ENCODE measurements at places on chromosomes 11 and 22.

DNA sequence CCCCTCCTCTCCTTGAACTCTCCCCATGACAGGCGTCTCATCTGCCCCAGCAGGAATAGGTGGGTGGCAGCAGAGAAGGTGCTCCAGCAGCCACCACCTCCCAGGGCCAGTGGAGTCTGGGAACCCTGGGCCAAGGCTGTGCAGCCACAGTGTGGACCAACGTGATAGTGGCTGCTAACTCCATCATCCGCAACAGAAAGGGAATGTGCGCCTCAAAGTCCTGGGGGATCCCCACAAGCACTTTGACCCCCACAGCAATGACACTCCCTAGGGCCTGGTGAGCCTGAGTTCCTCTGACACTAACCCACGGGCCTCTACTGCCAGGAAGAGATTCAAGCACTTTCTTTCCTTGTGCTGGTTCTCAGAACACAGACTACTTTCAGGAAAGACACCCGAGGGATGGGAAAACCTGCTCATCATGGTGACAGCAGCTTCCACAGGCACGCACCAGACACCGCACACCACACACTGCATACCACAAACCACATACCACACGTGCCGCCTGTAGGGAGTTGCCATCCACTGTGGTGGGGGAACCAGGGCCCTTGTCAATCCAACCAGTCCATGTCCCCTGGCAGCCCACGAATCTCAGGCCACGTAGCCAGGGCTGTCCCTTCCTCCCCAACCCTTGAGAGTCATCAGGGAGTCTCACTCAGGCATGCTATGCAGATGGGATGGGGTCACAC lies 3.4 kb upstream of the SLC25A1 start:
- no peak for DNase-seq

DNA sequence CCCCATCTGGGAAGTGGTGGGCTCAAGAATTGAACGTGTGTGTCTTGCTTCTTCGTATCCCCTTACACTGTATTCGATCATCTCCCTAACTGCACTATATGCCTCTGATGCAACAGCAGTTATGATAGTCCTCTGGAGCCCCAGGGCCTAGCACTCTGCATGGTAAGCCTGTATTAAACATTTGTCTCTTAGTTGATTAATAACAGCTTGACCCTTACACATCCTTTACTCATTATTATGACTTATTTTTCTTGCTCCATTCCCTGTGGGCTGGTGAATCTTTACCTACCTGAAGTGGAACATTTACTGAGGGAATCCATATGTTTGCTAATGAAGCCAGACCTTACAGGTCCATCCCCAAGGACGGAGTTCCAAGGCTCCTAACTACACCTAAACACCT lies 5.6 kb downstream of the STX3 start:
- no peak for DNase-seq

GRCh38 chr22:39727541-39727940 lies 157.0 kb downstream of the CACNA1I start:
- no peak for DNase-seq

DNA sequence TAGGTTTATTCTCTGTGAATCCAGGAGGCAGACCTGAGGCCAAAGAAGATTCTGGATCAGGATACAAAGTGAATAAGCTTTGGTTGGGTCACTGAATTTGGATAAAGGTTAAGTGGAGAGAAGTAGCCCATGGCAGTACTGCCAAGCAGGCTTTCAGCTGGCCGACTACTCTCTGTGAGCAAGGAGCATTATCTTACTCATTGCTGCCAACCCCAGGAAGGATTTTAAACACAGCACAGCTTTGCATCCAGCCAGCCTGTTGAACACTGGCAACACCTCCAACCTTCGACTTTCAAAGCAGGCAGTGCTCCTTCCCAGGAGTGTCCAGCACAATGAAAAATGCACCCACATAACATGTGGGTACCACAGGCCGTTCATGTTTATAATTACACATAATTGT lies 363.7 kb upstream of the SYN3 start:
- DNase-seq: no peak

GRCh38 chr22:22057617-22058378 lies 75.2 kb upstream of the TOP3B start:
- no peak for DNase-seq

DNA sequence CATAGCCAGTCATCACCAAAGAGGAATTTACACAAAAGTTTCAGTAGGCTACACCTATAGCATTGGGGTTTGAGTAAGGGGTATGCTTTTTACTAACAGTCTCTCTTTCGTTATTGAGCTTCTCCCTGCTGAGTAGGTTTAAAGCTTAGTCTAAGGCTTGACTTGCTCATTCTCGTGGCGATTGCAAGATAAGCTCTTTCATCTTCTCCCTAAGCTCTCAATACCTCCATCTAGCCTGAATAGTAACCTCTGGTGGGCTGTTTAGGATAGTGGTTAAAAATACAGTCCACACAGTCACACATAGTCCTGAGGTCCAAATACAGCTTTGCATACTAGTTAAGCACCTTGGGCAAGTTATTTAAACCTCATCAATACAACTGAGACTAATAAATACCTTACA lies 65.6 kb downstream of the IMMP1L start:
- no peak for DNase-seq

- DNase-seq: no peak
Measured at GRCh38 chr11:20639688-20640087, 29.7 kb upstream of the NELL1 start.

DNA sequence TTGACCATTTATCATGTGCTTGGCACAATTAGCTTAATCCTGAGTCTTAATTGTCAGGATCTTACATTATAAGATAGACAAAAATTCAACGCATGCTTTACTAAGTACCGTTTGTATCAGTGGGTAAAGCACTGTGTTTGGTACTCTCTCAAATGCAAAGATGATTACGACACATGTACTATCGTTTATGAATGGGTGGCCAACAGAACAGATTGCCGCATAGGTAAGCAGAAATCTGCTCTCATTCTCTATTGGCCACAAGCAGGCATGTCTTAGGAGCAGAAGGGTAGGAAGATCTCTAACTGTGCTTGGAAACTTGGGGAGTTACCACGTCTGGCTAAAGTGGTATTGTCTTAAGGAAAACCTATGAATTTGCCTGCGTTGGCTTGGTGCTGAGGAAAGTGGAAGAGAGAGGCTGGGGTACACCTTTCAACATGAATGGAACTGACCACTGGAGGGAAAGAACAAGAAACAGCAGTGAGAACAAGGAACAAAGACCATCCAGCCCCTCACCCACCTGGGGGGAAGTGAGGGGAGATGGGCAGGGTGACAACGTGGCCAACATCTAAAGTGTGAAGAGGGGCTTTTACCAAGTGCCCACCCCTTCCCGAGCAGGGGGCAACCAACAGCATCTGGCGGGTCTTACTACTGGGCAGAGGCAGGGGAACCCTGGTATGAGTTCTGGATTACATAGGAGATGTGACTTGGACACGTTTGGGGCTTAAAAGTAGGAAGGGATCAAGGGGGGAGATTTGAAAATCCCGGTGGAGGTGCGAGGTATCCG lies 1.0 kb upstream of the TUBA8 start:
- DNase-seq: no peak

GRCh38 chr11:91312541-91312940 lies 912.1 kb upstream of the FAT3 start:
- no peak for DNase-seq

- DNase-seq: no peak
Measured at GRCh38 chr11:69438286-69438920, 43.1 kb upstream of the LINC01488 start.

DNA sequence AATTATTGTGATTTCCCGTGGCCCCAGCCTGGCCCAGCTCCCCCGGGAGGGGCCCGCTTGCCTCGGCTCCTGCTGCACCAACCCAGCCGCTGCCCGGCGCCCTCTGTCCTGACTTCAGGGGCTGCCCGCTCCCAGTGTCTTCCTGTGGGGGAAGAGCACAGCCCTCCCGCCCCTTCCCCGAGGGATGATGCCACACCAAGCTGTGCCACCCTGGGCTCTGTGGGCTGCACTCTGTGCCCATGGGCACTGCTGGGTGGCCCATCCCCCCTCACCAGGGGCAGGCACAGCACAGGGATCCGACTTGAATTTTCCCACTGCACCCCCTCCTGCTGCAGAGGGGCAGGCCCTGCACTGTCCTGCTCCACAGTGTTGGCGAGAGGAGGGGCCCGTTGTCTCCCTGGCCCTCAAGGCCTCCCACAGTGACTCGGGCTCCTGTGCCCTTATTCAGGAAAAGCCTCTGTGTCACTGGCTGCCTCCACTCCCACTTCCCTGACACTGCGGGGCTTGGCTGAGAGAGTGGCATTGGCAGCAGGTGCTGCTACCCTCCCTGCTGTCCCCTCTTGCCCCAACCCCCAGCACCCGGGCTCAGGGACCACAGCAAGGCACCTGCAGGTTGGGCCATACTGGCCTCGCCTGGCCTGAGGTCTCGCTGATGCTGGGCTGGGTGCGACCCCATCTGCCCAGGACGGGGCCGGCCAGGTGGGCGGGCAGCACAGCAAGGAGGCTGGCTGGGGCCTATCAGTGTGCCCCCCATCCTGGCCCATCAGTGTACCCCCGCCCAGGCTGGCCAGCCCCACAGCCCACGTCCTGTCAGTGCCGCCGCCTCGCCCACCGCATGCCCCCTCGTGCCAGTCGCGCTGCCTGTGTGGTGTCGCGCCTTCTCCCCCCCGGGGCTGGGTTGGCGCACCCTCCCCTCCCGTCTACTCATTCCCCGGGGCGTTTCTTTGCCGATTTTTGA lies 3.3 kb upstream of the ANKRD13D start:
- DNase-seq: no peak

DNA sequence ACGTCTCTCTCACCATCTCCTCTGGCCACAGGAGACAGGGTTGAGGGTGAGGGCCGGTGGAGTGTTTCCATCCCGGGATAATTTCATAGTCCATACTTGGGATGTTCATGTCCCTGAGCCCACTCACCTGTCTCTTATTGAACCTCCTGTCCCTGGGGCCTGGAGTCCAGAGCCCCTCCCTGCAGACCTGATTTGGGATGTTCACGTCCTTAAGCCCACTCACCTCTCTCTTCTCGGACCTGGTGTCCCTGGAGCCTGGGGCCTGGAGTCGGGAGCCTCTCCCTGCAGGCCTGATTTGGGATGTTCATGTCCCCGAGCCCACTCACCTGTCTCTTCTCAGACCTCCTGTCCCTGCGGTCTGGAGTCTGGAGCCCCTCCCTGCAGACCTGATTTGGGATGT lies 868.2 kb downstream of the BRD1 start:
- DNase-seq: no peak

DNA sequence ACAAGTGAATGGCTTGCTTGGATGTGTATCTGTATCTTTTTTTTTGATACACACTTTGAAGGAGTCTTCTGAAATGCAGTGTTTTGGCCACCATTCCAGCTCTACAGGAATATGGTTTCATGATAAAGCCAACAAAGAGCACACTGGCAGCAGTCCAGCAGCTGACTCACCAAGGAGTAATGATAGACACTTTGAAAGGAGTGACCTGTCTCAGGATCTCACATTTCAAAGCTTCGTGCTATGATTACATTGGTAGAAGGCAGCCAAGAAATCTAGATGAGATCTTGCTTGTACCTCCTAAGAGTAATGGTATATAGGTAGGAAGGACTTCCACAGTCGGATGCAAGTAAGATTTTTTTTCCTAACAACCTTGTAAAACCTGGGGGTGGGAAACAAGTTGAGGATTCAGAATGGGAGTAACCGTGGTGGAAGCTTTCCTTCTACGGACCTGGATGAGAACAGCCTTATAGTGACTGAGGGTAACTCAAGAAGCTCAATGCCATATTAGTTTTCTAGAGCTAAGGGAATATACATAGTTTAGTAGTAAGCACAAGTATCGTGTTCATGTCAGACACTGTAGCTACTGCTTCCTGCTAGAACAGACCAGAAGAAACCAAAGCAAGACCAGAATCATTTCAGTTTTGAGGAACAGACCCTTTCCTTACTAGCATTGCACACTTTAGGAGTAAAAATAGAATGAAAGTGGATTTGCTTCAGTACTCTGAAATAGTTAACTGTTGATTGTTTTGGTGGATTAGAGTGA lies 25.0 kb downstream of the MTMR3 start:
- no peak for DNase-seq

DNA sequence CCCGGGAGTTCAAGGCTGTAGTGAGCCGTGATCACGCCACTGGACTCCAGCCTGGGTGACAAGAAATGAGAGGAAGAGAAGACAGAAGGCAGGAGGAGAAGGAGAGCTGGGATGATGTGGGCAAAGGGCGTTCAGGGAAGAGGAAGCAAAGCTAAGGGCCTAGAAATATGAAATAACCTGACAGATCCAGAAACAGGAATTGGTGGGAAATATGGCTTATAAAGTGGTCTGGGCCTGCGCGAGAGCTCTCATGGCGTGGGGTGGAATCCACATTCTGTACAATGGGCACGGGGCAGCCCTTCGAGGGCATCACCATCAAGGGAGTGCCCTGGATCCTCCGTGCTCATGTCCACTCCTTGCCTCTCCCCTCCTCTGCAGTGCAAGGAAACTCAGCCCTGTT lies 46.8 kb upstream of the RASSF10 start:
- no peak for DNase-seq

- no peak for DNase-seq
Measured at GRCh38 chr22:49967706-49968208, 7.2 kb downstream of the PIM3 start.

- no peak for DNase-seq
Measured at GRCh38 chr22:49068861-49069500, 758.7 kb downstream of the BRD1 start.

DNA sequence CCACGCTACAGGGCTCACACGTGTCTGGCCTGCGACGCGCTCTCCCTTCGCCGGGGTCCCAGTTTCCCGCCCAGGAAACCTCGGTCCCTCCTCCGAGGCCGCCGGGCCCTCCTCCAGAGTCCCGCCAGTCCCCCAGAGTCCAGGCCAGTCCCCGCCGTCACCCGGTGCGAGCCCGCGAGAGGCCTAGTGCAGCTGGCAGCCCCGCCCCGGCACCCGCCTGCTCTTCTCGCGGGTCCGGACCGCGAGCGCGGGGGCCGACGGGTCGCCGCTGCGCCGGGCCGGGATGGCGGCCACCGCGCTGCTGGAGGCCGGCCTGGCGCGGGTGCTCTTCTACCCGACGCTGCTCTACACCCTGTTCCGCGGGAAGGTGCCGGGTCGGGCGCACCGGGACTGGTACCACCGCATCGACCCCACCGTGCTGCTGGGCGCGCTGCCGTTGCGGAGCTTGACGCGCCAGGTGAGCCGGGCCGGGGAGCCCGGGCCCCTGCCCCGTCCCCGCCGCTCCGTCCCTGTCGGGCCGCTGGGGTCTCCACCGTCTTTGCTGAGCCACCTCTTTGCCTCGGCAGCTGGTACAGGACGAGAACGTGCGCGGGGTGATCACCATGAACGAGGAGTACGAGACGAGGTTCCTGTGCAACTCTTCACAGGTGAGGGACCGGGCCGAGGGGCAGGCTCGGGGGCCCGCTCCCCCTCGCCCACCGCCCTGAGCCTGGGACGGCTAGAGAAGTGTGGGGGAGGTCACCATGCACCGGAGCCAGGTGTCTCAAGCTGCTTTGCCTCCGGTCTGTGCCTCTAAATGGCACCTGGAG lies at the start of gene PTPMT1:
PTPMT1 (plus strand) TSS at position 260 of the 809 bp plus-strand sequence; CDS start at position 284, 24 bp downstream.
- peak; percentile 69 for DNase-seq

- DNase-seq: no peak
Measured at GRCh38 chr11:30521297-30522071, 64.7 kb downstream of the MPPED2 start.

DNA sequence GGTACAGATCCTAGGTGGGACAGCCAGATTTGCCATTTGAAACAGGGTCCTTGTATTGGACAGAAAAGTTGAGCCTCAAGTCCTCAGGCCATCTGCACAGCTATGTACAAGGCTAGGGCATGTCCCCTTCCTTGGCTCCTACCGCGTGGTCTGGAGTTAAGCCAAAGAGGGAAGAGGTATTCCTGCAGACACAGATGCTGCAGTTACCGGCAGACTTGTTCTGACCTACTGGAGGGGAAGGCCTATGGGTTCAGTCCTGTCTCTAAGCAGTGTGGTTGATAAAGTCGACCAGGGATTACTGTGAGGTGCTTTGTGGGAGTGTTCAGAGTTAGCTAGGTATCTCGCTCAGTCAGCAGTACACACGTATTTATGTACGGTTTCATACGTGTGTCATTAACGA lies 180.6 kb downstream of the ADAMTS15 start:
- DNase-seq: no peak
